Glomerular endothelial cell (primary cell): ENCODE measurements at places on chromosomes 13 and 19. TPM values are rescaled to one million over a fixed set of nuclear protein-coding genes. Genes with fewer than 3 reads are reported as not detected.

The CIC gene
- total RNA-seq, result 68.8 and 80.2 TPM in 2 replicates

The ZIC2 gene
- not detected in 2 replicates for total RNA-seq

The SHD gene
- not detected in 2 replicates for total RNA-seq

The CGB3 gene
- not detected in 2 replicates for total RNA-seq

The LILRA6 gene
- total RNA-seq, result not detected in 2 replicates

The FCAR gene
- total RNA-seq, result 1.1 TPM in 1 of 2 replicates, not detected in the other

The ZNF682 gene
- 3.2 and 5.9 TPM in 2 replicates for total RNA-seq

The ZNF649 gene
- 3.6 and 6.8 TPM in 2 replicates for total RNA-seq

The EXOSC5 gene
- total RNA-seq, result 16.7 and 17.0 TPM in 2 replicates

The APOC1 gene
- total RNA-seq, result 0.44 and 2.3 TPM in 2 replicates

The CD177 gene
- total RNA-seq, result 0.06 and 1.0 TPM in 2 replicates
